Esophagus (tissue), 2 donors: ENCODE measurements at places on chromosomes 7 and 10. TPM values are rescaled to one million over a fixed set of nuclear protein-coding genes. Genes with fewer than 3 reads are reported as not detected.

HTR5A gene
- not detected for polyA plus RNA-seq

GNG11 gene
- polyA plus RNA-seq = 5.7 TPM

ASB10 gene
- 0.01 TPM for polyA plus RNA-seq

AUTS2 gene
- 15.6 TPM for polyA plus RNA-seq

FRMD4A gene
- 9.3 TPM for polyA plus RNA-seq

ACTR3C gene
- 8.5 TPM for polyA plus RNA-seq

PLEKHS1 gene
- polyA plus RNA-seq = 0.08 TPM

CALML5 gene
- 185 TPM for polyA plus RNA-seq

GLI3 gene
- polyA plus RNA-seq = 1.0 TPM

CPA1 gene
- 0.20 TPM for polyA plus RNA-seq

PLXNA4 gene
- 0.44 TPM for polyA plus RNA-seq

CSTF2T gene
- 7.3 TPM for polyA plus RNA-seq

MOGAT3 gene
- not detected for polyA plus RNA-seq

MRLN gene
- polyA plus RNA-seq = not detected

SPDYE2 gene
- not detected for polyA plus RNA-seq

TEX47 gene
- polyA plus RNA-seq = not detected

SPOCK2 gene
- polyA plus RNA-seq = 1.5 TPM

NAMPT gene
- 206 TPM for polyA plus RNA-seq

VKORC1L1 gene
- 7.3 TPM for polyA plus RNA-seq

BAMBI gene
- 0.59 TPM for polyA plus RNA-seq

AKR1C3 gene
- polyA plus RNA-seq = 38.5 TPM

CALML3 gene
- polyA plus RNA-seq = 330 TPM

WDFY4 gene
- polyA plus RNA-seq = 0.79 TPM

NPFFR1 gene
- polyA plus RNA-seq = 0.01 TPM
